ENCODE measurements at places on chromosomes 7 and 10.
A peak's percentile ranks its signal among the peaks of the same experiment; 100 is the strongest.

- no peak for DNase-seq
Measured at GRCh38 chr7:53095731-53096501, 60.5 kb downstream of the POM121L12 start.

GRCh38 chr10:59290448-59290847, 71.9 kb downstream of the FAM13C start:
- DNase-seq = no peak

DNA sequence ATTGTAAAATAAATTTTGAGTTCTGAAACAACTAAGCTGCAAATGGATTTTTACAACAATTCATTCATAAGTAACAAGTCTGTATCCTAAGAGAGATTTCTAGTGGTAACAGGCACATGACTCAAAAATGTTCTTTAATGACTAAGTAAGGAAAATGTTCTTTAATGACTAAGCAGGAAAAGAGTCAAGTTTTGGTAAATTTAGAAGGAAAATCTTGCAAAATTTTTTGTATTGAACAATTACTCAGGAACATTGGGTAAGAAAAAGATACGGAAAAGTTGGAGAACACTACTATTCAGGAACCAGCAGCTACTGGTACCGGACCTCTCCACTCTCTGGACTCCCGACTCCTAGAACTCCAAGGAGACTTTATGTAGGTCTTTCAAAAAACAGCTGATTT, 33.5 kb downstream of the HYCC1 start:
- no peak for DNase-seq

DNA sequence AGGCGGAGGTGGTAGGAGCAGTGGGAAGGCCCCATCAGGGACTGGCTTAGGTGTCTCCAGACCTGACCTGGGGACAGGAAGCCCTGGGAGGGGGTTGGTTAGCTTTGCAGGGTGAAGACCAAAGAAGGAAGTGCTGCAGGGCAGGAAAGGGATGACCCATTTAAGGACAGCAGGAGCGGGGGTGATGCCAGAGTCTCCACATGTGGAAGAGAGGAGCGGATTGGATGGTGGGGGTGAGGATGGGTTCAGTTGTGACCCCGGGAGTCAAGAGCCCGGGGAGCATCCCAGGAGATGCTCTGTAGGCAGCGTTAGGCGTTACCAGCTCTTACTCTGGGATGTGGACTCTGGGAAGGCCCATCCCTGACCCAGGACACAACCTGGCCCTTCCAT, 3.1 kb upstream of the LDB3 start:
- DNase-seq = no peak

DNA sequence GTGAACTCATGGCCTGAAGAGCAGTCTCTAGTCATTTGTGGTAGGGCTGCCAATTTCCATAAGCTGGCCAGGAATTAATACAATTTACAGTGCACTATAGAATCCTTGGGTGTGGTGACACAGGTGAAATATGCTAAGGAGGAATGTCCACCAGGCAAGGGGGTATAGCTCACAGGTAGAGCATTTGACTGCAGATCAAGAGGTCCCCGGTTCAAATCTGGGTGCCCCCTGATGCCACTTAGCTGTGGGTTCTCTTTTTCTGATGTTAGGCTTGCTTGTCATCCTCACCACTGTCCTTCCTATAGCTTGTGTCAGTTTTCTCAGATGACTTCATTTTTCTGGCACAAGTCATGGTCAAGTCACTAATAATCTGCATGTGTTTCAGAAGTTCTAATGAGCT, 108.7 kb downstream of the ZNF467 start:
- no peak for DNase-seq

- no peak for DNase-seq
Measured at GRCh38 chr7:1942243-1942940, 272.3 kb downstream of the ELFN1 start.

DNA sequence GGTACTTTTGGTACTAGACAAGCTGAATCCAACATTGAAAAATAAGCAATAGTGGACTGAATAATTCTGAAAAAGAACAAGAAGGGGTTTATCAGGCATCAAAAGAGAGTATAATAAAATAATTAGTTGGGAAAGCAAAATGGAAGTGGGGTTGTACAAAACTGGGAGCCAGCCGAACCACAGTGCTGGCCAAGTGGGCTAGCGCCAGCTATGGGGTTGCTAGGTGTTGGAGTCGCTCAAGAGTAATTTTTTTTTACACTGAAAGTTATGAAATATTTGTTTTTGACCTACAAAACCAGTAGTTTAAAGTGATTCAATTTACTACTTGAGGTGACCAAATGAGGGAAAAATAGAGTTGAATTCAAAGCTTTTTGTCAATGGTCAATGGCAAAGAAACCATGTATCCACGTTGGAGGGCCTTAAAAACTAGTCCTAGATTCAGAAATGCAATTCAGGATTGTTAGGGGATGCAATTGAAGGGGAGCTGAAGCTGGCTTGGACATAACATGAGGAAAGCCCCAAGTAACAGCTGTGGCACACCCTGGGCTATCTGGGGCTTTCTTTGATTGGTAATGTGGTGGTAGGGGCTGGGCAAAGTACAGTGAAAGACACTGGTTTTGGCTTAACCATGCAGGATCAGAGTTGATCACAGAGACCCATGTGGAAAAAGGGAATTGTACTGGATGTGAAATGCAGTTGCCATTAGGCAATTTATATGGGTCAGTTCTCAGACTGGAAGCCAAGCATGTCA, 28.3 kb upstream of the MSMB start:
- no peak for DNase-seq

- DNase-seq = no peak
Measured at GRCh38 chr7:32062150-32062549, 8.1 kb downstream of the PDE1C start.

DNA sequence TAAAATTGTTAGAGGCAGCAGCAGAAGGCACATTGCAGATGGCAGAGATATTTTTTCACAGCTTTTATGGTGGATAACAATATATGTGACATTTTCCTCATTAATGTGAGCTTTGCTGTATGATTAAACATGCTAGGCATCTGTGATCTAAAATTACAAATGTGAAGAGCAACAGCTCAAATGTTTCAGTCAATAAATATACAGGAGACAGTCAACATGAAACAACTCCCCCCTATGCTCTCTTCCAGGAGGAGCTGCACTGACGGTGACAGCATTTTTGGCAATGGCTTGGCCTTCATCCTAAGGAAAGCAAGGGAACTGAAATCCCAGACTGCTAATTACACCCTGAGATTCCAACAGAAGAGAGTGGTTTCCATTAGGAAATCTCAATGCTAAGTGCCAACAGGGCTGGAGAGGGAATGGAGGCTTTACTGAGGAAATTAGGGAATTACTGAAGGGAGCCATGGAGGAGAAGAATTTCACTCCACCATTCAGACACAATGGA, 51.4 kb upstream of the GRB10 start:
- no peak for DNase-seq

DNA sequence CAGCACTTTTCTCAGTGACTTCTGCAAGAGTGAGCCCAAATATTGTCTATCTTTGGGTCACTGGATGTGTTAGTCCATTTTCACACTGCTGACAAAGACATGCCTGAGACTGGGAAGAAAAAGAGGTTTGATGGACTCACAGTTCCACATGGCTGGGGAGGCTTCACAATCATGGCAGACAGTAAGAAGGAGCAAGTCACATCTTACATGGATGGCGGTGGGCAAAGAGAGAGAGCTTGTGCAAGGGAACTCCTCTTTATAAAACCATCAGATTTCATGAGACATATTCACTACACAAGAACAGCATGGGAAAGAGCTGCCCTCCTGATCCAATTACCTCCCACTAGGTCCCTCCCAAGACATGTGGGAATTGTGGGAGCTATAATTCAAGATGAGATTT, 6.1 kb upstream of the HSPA12A start:
- DNase-seq = no peak

- DNase-seq = no peak
Measured at GRCh38 chr7:27745064-27745583, 5.2 kb downstream of the TAX1BP1 start.

DNA sequence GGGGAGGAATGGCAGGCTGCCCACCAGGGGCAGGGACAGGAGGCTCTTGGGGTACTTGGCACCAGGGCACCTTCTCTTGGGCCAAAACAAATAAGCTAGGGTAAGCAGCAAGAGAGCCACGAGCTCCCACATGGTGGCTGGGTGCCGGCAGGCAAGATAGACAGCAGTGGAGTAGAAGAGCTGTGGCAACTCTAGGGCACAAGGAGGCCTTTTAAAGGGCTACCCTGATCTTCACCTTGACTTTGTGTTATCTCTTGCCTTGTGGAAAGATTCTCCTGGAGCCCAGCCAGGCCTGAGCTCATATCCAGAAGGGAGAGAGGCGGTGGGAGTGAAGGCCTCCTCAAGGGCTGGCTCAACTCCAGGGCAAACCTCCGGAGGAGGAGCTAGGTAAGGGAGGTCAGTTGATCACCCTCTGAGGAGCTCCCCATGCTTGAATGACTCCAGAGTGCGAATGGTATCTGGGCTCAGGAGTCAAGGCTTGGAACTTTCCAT, at the start of gene CYP17A1:
TSS of gene CYP17A1 (minus strand) at position 184 of the 492 bp plus-strand sequence. CDS start at position 132, 52 bp downstream.
- no peak for DNase-seq

DNA sequence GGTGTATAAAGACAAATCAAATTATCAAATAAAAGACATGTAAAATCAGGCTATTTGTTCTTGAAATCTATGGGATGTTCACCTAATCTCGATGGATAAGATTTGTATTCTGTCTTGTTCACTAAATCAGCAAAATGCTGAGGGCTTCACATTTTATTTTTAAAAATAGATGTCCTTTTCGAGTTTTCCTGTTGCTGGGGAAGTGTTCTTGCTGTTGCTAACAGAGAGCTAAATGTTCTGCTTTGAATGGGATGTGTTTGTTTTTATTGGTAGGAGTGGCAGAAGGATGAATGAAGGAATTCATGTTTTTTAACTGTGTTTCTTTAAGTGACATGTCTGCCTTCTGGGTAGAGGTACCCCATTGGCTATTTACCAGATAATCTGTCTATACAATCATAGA, 7.3 kb upstream of the SNX13 start:
- DNase-seq = no peak

GRCh38 chr10:104299031-104299904, 30.3 kb downstream of the GSTO2 start:
- DNase-seq = no peak

- no peak for DNase-seq
Measured at GRCh38 chr10:43110338-43111071, 27.7 kb upstream of the CSGALNACT2 start.

- DNase-seq = no peak
Measured at GRCh38 chr7:79459381-79459780, 5.9 kb upstream of the MAGI2 start.

- DNase-seq = no peak
Measured at GRCh38 chr10:42932735-42933447, 144.0 kb upstream of the RET start.

- no peak for DNase-seq
Measured at GRCh38 chr10:119919826-119920225, 27.3 kb downstream of the SEC23IP start.

GRCh38 chr7:132110692-132111091, 465.6 kb downstream of the PLXNA4 start:
- no peak for DNase-seq

- peak; percentile 20 for DNase-seq
Measured at GRCh38 chr7:6637544-6638229, 569 bp downstream of the ZNF316 start.

- DNase-seq = no peak
Measured at GRCh38 chr7:70923181-70923845, 208.6 kb upstream of the GALNT17 start.

DNA sequence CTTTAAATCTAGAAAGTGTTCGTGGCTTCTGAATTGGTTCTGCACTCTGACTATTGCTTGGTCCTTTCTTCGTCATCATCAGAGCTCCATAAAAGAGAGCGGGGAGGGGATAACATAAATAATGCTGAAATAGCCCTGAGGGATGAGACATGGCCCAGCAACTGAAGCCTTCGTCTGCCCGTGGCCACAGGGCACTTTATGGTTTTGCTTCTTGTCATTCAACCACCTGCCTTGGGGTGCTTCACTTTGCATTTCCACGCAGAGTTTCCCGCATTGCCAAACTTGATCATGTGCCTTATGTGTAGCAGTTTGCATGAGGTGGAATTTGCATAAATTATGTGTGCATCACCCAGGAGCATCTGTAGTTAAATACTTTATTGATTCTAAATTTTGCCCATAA, 15.9 kb downstream of the GSTO2 start:
- no peak for DNase-seq

DNA sequence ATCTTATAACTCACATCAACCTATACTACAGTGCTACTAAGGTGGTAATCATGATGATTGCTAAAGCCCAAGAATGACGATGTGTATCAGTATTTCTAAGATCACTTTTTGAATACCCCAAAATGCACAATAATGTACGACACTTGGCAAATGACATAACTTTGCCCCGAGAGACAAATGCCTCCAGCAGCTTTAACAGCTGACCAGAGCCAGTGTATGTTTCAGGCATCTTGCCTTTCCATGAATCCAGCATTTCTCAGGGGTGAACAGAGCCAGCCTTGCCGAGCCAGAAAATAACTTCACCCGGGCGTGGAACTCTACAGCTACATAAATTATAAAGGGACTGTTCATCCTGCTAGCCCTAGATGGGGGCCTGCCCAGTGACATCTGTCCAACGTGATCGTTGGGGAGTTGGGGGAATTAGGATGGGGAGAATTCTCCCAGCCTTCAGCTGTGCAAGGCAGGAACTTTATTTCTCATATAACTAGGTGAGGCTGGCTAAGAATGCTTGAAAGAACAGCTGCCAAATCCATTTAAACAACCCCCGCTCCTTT, 1.8 kb downstream of the IGFBP3 start:
- no peak for DNase-seq

DNA sequence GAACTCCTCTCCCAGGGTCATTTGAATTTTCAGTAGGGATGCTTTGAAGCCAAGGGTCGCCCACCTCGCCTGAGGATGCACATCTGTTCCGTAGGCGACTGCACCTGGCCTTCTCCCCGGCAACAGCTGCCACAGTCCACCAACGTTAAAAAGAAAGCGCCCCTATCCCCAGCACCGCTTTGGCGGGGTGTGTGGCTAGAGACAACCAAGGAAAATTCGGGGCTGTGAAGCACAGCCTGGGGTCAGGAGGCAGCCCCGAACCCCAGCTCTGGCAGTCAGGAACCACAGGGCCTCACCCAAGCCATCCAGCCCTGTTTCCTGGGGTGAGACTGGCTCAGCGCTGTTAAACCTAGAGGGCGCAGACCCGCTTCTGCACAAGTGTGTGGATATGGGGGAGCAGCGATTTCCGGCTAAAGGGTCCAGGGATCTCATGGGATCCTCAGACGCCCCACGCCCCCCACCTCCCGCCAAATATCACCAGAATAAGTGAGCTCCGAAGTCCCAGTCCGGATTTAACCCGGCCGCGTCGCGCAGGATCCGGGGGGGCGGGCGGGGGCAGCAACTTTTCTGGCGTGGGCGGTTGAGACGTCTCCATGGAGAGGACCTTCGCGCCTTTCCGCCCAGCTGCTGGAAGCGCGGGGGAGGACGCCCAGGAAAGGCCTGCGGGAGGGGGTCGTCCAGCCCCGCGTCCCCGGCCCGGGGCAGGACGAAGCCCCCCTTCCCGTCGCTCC, 822 bp downstream of the ZC3HAV1L start:
- no peak for DNase-seq

DNA sequence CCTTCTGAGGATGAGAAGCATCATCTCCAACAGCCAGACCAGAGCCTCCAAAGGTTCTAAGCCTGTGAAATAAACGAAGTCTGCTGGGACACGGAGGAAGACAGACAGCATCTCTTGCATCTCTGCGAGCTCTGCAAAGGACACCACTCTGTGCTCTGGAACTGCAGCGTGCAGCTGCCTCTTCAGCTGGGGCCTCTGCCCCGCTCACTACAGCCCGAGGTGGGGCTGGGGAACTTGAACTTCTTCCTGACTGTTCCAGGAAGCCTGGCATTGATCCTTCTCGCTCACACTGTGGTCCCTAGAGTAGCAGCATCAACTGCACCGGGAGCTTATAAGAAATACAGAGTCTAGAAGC, 163.3 kb downstream of the USP6NL start:
- DNase-seq = no peak
